NCI-H774 (cell line): ENCODE measurements at places on chromosomes 1 and 21.

DNA sequence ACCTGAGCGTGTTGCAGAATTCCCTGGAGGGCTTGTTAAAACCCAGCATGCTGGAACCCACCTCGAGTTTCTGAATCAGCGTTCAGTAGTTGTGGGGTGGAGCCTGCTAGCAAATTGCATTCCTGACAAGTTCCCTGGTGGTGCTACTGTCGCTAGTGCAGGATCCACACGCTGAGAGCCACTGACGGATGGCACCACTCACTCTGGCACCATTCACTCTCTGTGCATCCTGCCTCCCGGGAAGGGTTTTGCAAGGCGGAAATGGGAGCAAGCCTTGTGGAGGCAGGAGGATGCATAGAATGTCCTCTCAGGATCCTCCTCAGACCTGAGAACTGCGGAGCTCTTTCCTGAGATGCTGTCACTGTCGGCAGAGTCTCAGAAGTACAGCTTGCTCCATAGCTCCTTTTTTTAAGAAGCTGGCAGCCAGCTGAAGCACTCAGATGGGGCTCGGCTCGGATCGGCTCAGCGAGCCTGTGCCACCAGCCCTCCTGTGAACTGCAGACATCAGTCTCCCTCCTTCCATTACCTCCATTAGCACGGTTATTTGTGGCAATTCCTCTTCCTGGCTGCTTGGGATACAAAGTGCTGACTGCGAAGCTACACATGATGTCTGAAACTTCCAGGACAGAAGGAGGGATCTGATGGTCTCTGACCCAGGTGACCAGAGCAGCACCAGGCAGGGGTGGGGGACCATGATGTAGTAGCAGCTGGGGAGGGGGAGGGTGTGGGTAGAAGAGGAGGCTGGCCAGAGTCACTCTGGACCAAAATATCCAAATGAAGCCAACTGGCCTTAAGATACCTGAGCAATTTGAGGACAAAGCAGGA lies 89.6 kb downstream of the C1orf94 start:
- no peak for DNase-seq

DNA sequence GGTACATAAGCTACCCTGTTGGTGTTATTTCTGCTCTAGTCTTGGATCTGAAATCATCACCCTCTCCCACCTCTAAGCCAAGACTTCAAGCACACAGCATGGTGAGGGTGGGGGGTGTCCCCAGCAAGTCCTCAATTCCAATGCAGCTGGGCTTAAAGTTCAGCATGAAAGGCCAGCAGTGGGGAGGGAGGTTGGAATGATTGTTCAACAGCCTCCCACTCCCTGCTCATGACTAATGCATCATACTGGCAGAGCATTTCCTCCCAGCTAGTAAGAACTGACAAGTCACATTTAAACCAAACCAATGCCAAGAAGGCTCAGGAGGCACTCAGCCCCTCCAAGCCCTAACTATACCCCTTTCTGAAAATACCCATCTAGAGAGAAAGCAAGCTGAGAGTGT lies 50.1 kb downstream of the TIAM1 start:
- no peak for DNase-seq

- DNase-seq, result peak; percentile 42
Observed at GRCh38 chr1:98468111-98468717, 193.3 kb upstream of the SNX7 start.

DNA sequence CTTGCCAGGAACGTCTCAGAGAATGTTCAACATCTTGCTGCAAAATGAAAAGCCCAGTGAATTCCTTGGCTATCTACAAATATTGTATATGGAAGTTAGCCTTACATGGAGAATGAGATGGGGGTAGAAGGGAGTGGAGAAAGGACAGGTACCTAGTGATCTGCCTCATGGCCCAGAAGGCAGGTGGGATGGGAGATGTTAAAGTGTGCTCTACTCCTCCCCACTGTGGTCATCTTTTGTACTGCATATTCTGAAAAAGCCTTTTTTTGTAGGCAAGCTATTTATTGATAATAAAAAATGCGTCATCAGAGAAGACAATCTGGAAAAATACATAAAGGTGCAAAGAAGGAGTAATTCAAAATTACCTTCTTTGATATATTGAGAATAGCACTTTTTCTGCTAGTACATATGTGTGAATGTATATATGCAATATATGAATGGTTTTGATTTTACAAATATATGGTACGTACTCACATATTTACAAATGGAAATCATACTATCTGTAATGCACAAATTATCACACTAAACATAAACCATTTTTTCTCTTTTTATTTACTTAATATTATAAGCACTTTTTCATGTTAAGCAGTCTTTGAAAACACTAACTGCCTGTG lies 19.1 kb upstream of the SLC5A9 start:
- DNase-seq, result peak; percentile 56

- DNase-seq, result no peak
Observed at GRCh38 chr1:107883562-107883961, 81.4 kb downstream of the VAV3 start.

DNA sequence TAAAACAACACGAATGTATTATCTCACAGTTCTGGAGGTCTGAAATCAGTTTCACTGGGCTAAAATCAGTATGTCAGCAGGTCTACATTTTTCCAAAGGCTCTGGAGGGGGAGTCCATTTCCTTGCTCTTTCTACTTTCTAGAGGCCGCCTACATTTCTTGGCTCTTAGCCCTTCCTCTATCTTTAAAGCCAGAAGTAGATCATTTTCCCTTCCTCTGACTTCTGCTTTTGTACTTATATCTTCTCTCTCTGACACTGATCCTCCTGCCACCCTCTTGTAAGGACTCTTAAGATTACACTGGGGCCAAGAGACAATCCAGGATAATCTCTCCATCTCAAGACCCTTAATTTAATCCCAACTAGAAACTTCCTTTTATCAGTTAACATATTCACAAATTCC lies 41.4 kb downstream of the MSH4 start:
- DNase-seq, result no peak

- DNase-seq, result no peak
Observed at GRCh38 chr1:33092438-33092837, 11.5 kb downstream of the AZIN2 start.

- no peak for DNase-seq
Observed at GRCh38 chr1:235946571-235946981, 79.9 kb upstream of the LYST start.

- DNase-seq, result no peak
Observed at GRCh38 chr1:228420968-228421826, 4.5 kb upstream of the TRIM17 start.

DNA sequence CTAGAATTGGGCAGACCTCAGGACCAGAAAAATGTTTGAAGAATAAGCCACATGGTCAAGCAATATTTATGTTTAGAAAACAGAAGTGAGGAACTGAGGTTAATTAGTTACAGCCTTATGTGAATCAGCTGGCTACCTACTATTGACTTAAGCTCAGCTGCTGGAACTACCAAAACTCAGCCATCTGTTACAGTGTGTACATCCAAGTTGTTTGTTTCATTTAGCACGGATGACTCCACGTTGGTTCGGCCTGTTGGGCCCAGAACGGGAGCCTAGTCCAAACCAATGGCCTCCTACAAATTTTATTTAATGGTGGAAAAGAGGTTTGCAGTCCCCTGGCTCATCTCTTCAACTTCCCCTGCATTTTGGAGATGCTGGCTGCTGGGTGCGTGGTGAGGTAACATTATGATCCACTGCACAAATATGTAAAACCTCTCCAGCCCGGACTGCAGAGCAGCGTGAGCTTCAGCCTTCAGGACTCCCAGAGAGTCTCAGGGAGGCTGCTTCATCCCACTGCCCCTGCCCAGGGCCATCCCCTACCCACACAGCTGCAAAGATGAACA lies 143.4 kb downstream of the ZZZ3 start:
- peak; percentile 26 for DNase-seq

GRCh38 chr1:164423136-164423535 lies 135.8 kb upstream of the PBX1 start:
- DNase-seq, result no peak

- DNase-seq, result no peak
Observed at GRCh38 chr1:179883745-179884138, 1.7 kb downstream of the TOR1AIP1 start.

- no peak for DNase-seq
Observed at GRCh38 chr1:234996245-234996757, 132.3 kb downstream of the TOMM20 start.

DNA sequence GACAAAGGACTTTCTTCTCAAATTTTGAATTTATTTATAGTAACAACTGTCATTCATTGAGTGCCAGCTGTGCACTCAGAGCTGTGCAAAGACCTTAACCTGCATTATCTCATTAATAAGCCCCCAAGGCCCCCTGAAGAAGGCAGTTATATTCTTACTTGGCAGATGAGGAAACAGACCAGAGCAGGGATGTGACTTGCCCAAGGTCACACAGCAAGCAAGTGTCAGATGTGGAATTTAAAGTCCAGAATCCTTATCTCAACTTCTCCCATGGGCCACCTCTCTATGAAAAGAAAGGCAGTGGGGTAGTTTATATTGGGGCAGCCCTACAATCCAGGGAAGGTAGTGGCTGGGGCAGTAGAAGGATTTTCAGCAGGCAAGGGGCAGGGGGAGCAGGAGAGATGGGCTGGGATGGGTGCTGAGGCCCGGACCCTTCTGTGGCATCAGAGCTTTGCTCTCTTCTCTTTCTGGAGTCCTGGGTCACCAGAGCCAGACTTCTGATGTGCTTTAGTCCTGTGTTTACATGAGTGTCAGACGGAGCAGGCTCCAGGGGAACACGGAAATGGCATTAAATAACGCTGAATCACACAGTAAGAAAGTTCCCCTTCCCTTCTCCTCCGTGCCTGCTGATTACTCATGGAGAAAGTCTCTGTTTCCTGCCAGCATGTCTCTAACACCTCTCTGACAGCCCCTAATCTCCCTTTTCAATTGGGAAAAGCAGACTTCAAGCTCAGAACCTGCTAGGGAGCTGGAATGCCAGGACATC lies 39.5 kb downstream of the EPHB2 start:
- DNase-seq, result no peak

DNA sequence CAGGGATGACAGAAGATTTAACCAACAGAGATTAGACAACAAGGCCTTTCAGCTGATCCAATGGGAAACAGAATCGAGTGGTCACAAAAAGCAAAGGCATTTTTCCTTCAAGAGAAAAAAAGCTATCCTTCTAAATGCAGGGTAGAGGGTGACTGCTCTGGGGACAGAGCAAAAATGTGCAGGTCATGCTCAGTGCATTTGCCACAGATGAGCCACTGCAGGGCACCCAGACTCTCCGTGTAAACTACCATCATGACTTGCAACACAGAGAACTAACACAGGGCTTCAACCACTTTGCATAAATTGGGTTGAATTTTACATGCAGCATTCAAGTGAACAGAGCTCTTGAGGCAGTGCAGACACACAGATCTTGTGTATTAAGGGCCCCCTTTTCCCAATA lies 56.8 kb downstream of the PRKAB2 start:
- no peak for DNase-seq

DNA sequence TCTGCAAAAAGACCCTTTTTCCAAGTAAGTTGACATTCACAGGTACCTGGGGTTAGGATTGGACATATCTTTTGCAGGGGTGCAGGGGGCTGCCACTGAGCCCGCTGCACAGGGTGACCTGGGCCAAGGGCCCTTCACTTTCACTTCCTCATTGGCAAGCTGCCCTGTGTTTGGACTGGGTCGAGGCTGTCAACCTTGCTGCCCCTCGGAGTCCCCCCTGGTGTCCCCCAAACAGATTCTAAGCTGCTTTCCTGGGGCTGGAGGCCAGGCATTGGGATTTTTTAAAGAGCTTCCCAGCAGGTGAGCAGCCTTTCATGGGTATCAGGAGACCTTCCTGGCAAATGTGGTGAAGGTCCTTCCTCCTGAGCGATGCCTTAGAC lies 7.9 kb upstream of the UMODL1 start:
- DNase-seq, result peak; percentile 37

- DNase-seq, result no peak
Observed at GRCh38 chr1:209527993-209528717, 55.4 kb upstream of the CAMK1G start.

GRCh38 chr1:152599934-152600333 lies at the start of gene LCE3C:
TSS of gene LCE3C (plus strand) at chr1:152600234. CDS start at chr1:152600732, 498 bp downstream.
- no peak for DNase-seq

- DNase-seq, result no peak
Observed at GRCh38 chr1:118249641-118250040, 64.6 kb upstream of the SPAG17 start.

DNA sequence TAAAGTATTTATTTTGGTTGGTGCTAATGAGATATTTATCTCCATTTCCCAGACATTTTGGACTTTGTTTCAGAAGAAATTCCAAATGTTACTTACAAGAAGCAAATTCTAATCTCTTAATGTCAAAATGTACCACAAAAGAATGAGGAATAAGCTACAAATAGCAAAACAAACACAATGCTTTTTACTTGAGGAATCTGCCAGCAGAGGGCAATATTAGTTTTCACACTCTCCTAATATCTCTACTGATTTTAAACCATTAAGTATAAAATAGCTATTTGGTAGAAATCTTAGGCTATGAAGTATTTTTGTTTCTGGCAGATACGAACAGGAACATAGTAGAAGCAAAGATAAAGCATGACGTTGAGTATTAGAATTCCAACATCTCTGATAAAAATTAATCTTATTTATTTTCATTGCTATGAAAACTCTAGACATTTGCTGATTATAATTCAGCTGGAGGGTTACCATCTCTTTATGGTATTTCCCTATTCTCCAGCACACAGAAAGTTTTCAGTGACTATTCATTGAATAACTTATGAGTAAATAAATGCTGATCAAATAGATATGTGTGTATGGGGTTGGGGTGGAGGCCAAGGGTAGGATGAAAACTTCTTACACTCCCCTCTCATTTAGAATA lies 13.4 kb upstream of the HMCN1 start:
- DNase-seq, result no peak

DNA sequence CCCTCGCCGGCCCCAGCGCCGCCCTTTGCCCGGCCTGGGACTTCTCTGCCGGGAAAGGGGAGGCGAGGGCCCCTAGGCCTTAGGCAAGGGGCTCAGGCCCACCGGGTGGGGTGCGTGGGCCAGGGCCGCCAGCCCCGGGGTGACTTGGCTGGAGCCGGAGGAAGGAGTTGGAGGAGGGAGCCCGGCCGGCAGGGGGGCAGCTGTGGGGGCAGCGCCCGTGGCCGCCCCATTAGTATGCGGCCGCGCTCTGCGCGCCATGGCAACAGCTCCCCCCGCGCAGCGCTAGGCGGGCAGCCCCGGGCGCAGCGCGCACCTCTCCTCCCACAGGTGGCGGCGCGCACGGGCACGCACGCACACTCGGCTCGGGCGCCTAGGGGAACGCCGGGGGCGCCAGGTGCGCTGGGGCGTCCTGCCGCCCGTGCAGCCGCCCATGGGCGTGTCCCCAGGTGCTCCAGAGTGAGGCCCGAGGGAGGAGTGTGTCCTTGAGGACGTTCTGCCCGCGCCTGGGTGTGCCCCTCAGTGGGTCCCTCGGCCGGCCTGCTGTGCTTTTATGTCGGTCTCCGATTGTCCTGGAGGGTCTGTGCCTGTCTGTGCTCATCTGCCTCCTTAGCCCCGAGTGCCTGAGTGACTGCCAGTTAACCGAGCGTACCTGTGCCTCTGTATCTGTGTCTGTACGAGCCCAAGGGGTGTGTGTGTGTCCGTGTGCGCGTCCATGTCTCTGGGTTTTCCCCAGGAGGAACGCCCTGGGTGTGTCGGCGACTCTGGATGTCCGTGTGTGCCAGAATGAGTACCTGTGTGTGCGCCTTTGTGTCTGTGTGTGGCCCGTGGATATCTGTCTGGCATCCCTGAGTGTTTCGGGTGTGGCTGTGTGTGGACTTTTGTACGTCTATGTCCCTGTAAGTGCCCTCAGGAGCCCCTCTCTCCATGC lies 38.2 kb upstream of the WASF2 start:
- DNase-seq, result peak; percentile 85
